ENCODE measurements at places on chromosomes 12 and 14.

- peak; percentile 8 for DNase-seq
Measured at GRCh38 chr12:22334410-22335100, at the start of gene ST8SIA1. Gene ST8SIA1, minus strand, starts transcription at chr12:22334707. Its CDS starts 475 bp downstream, at chr12:22334232.

DNA sequence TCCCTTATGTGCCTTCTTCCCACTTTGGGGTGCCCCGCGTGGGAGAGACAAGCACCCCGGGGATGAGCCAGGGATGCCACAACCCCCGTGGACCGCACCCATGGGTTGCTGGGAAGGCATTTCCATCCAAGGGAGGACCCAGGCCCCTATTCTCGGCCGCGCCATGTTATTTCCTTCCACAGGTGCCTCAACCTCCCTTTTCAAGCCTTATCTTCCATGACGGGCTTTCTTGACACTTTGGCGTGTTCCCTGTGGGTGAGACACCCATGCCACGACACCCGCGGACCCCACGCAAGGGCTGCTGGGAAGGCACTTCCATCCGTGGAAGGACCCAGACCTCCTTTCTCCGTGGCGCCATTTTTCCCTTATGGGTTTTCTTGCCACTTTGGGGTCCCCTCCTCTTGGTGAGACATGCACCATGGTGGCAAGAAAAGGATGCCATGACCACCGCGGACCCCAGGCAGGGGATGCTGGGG lies 269.2 kb downstream of the ALG10 start:
- DNase-seq: no peak

DNA sequence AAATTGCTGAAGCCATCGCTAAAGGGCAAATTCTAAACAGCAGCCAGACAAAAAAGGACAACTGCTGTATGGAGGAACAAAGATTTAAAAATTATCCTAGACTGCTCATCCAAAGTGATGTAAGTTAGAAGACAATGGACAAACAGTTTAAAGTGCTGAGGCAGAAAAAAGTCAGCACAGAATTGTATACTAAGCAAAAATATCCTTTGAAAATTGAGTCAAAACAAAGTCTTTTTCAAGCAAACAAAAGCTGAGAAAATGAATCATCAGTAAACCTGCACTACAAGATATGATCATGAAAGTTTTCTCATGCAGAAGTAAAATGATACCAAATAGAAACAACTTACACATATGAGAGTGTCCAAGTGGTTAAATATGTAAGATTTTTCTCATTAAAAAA lies 43.6 kb downstream of the EML5 start:
- DNase-seq: no peak

GRCh38 chr12:44873898-44874297 lies 2.2 kb downstream of the NELL2 start:
- peak; percentile 21 for DNase-seq

DNA sequence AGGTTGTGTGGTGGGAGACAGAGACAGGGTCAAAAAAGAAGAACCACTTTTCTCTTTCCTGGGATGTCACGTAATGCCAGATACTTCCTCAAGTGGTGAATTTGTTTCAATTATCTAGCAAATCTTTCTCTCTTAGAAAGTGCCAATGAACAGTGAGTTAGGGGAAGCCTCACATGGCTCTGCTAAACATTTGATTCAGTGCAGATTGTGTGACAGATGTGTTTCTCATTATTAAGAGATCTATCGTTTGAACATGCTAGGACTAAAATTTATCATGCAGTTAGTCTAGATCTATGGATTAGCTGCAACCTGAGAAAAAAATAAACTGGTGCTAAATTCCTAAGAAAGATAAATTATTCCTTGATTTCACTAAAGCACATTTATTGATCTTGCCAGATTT lies 247.8 kb downstream of the MDGA2 start:
- DNase-seq: no peak

DNA sequence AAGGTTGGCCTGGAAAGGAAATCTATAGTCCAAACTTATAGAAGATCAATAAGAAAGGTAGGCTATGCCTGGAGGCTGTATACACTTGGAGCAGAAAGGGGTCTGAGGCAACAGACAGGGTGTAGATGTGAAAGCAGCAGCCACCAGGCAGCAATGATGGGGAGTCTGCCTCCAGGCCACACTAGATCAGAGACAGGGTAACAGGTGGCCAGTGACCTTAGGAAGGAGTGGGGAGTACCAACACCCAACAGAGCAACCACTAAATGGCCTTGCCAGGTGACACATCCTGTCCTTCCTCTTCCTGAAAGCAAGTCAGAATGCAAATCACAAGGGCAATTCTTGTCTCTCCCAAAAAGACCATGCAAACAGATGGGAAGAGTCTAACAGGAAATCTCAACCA lies 46.4 kb upstream of the NID2 start:
- no peak for DNase-seq

DNA sequence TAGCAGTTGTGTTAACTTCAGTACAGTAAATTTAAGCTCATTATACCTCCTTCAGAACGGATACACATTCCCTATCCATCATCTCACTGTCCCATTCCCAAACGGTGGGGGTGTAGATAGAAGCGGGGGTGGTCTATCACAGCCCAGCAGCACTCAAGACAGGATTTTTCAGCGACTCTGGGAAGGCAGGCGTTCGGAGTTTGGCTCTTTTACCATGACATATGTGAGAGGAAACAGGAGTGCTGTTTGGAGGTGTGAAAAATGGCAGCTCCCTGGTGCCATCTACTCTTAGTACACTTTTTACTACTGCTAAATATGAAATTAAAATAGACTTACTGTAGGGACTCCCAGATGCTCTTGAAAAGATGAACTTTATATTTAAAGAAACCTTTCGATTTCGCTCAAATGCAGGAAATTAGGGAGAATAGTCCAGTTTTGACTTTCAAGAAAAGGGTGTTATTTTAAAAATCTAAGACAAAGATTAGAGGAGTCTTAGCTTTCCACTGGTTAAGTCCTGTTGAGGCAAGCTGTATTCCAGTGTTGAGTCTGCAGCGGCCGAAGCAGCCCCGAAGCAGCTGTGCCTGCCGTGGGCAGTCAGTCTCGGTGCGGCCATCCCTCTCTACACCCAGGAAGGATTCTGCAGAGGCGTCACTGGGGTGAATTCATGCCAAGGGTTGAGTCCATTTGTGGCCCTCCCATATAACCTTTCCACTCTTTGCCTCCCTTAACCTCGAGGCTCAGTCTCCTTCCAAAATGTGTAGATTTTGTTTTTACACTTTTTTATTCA lies 42.1 kb downstream of the KCNMB4 start:
- no peak for DNase-seq

DNA sequence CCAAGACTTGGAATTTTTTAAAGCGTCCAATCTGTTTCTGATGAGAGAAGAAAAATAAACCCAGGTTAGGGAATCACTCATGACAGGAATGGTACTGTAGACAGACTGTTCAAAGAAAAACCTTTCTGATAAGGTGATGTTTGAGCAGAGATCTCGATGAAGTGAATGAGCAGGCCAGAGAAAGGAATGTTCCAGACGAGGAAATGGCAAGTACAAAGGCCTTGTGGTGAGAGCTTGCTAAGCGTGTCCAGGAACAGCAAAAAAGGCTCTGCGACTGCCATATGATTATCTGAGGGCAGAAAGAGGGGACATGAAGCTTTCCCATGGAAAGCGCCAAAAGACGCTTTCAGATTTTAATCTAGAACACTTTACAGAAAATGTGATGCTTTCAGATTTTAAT lies 458.4 kb upstream of the SOX5 start:
- no peak for DNase-seq

- DNase-seq: peak; percentile 63
Measured at GRCh38 chr12:80941916-80942315, 4.2 kb upstream of the LIN7A start.

GRCh38 chr12:67716817-67717216 lies 68.3 kb downstream of the DYRK2 start:
- DNase-seq: peak; percentile 23

DNA sequence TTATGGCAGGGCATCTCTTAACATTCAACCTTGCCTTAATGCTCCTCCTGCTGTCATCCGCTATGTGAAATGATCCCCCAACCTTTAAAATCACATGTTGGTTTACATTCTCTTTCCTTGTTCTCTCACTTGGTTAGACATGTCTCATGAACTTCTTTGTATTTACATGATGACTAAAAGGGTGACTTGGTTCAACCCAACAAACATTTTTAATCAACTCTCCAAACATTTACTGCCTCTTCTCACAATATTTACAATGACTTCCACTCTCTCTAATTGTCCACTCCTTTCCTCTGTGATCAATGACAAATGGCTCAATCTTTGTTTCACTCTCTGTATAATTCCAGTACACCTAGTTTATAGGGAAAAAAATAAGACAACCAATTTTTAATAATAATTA lies 506.1 kb downstream of the NELL2 start:
- no peak for DNase-seq

- peak; percentile 86 for DNase-seq
Measured at GRCh38 chr14:88518592-88519512, 36.0 kb downstream of the PTPN21 start.

DNA sequence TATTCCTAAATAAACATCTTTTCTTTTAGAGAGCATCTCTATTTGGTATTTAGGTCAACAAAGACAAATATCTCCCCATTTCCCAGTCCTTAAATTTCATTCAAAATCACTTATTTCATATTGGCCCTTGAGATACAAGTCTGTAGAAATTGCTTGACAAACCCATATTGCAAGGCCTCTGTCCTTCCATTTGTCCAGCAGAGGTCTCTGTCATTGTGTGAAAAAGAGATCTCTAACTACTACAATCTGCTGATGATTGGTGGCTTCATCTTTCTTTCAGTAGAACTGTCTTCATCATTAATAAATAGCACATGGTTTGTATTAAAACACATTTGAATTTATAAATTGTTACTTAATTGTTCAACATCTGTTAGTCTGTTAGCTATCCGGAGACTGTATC lies 252.6 kb downstream of the ACSS3 start:
- DNase-seq: peak; percentile 6

DNA sequence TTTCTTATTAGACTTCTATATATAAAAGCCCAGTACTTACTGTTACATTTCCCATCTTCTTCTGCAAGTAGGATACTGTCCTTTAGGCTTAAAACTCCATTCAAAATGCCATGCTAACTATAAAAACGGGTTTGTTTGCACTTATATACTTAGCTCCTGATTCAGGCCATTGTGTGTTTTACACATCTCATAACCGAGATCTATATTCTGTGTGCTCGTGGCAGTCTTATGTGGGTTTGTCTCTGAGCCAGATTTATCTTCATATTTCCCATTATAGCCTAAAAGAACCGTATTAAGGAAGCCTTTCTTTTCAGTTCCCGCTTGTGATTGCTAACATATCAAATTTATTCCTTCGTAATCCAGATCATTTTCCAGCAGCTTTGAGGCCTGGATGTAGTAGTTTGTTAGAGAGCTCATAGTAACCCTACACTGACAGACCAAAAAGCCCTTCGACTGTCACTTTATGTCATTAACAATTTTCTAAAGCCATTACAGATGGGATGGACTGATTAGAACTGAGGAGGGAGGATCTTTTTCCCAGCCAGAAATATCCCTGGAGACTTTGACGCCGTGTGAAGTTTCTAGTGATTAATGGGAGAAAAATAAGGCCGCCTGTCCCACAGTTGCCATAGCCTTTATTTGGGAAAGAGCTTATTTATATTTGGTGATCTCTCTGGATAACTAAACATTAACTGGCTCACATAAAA lies 508.5 kb downstream of the FOXG1 start:
- no peak for DNase-seq

Measured in fibroblast of mammary gland (primary cell).